Endodermal cell (in vitro differentiated cells): ENCODE measurements at places on chromosomes 1 and 21. TPM values are rescaled to one million over a fixed set of nuclear protein-coding genes. Genes with fewer than 3 reads are reported as not detected.

- DNase-seq = peak; percentile 36
Measured at GRCh38 chr1:31573261-31573660, 3.1 kb upstream of the TINAGL1 start.

- no peak for DNase-seq
Measured at GRCh38 chr1:17624611-17625233, 85.2 kb downstream of the ARHGEF10L start.

GRCh38 chr1:233514946-233515391 is 98.9 kb upstream of the KCNK1 start:
- DNase-seq = no peak

Gene TMEM39B
- total RNA-seq = 10.2 to 25.5 TPM (median 11.0 TPM) in 3 replicates

DNA sequence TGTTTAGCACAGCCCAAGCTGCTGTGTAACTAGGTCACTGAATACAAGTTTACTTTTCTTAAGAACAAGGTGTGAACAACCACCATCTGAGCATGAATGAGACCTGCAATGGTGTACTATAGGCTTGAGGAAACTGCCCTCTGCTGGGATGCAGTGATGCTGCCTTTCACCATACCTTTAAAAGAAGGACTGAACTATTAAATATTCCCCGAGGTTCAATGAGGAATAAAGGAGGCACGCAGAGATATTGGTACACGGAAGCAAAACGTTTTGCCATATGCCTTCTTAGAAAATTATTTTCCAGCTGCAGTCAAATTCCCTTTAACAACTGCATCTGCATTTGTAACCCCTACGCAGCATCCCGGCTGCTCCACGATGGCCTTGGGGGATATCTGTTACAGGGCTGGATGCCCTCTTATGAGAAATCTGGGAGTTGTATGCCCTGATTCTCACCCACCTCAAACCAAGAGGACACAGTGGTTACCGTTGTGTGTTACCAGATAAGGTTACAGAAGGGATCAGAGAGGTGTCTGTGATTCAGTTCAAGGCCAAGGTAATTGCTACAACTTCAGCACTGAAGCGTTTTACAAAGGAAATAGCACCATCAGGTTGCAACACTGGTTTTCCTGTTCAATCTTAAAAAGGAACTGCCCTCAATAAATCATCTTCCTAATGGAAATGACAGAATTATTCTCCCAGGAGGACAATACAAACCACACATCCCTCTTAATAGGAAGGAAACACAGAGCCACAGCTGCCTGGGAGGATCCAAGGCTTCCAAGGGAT is 470.5 kb downstream of the LTN1 start:
- peak; percentile 63 for DNase-seq

- DNase-seq = no peak
Measured at GRCh38 chr1:4685523-4685865, 31.1 kb downstream of the AJAP1 start.

DNA sequence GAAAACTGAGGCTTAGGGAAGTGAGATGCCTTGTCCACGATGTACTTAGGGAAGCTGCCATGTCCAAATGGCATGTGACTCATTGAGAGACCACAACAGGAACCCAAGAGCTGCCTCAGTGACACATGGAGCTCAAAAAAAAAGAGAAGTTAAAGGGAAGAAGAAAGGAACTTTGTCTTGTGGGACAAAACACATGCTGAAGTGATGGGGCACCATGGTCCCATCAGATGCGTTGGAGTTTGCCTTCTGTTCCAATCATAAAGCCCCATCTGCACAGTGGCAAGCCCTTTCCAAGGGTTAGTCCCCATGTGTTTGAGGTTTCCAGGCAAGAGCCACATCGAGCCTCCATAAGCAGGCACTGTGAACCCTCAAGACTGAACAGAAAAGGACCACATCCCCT is 8.0 kb downstream of the MED8 start:
- DNase-seq = no peak

DNA sequence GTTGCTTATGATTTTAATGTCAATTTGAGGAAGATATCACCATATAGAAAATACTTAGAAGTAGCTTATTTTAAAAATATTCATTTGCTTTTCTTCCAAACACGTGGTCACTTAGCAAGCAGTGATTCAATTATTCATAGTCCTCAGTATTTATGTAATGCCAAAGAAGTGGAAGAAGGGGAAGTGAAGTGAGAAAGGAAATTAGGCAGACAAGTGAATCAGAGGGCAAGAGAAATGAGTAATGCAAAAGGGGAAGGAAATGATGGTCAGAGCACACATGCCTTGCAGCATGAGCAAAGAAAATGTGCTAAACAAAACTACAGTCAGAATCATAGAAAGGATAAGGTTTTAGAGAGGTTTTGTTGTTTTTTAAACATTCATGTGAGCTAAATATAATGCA is 31.8 kb downstream of the SDCCAG8 start:
- no peak for DNase-seq
